ENCODE measurements at places on chromosomes 7 and 10.

DNA sequence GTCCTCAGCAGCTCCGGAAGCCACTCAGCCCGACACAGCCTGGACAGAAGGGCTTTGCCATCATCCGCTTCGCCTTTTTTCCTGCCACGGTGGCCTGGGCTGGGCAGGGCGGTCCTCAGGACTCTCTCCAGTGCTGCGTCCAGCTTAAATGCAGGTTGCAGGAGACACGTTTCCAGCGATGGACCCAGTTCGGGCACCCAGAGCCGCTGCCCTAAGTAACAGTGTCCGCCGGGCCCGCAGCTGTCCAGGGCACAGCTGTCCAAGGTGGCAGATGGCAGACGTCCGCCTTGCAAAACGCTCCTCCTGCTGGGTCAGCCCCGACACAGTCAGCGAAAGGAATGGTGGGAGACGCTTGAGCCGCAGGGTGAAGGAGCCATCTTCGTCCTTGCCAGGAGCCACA is 37.0 kb upstream of the FOXL3 start:
- no peaks in the 10 kb centered on the region for H3K27me3 ChIP-seq
- no peak for DNase-seq
- no peaks in the 10 kb centered on the region for H3K4me1 ChIP-seq

- H3K4me1 ChIP-seq, result no peaks in the 10 kb centered on the region
- no peaks in the 10 kb centered on the region for H3K27me3 ChIP-seq
- no peak overlapping the region for H3K27ac ChIP-seq
These were observed 259.2 kb upstream of the BMPER start for GRCh38 chr7:33646166-33646565.

- DNase-seq, result no peak
- H3K27ac ChIP-seq, result no peak overlapping the region
- H3K36me3 ChIP-seq, result no peaks in the 10 kb centered on the region
- H3K27me3 ChIP-seq, result no peaks in the 10 kb centered on the region
- no peak overlapping the region for H3K4me3 ChIP-seq
These were observed 22.2 kb downstream of the ARHGAP21 start for GRCh38 chr10:24701447-24701846.

DNA sequence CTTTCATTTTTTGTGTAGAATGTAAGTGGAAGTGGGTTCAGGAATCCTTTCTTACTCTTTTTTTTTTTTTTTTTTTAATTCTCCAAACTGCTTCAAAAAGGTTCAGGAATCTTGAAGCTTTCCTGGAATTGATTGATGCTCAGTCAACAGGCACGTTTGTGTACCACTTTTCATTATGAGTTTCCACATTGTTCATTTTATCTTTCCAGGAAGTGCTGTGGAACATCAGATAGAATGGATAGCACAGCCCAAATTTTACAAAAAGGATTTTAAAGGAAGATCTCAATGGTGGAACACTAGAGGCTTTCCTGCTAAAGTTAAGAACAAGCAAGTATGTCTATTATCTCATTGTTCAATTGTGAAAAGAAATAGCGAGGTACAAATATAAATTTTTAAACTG is 1.9 kb upstream of the PPP1R35 start:
- no peak overlapping the region for H3K4me3 ChIP-seq
- no peaks in the 10 kb centered on the region for H3K4me1 ChIP-seq
- no peak overlapping the region for H3K27ac ChIP-seq
- H3K27me3 ChIP-seq, result no peaks in the 10 kb centered on the region

GRCh38 chr7:105016709-105017656 is 3.0 kb downstream of the KMT2E start:
- H3K27ac ChIP-seq, result no peak overlapping the region
- no peak for DNase-seq
- H3K4me3 ChIP-seq, result peak overlapping the region; percentile 99
- H3K4me1 ChIP-seq, result no peaks in the 10 kb centered on the region
- no peaks in the 10 kb centered on the region for H3K27me3 ChIP-seq

DNA sequence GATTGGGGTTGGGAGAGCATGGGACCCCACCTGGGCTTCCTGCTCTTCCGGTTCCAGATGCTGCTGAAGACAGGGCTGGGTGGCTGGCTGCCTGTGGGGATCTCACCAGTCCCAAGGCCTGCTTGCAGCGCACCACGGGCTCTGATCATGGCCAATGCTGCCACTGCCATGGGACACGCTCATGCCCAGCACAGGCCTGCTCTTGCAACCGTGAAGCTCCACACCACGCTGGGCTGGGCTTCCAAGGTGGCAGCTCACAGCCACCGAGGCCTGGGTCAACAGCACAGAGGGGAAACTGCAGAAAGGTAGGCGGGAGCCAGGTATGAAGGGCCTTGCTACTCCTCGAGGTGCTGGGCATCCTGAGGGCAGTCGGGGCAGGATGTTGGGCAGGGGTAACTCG is 72.1 kb upstream of the LRRC18 start:
- H3K4me3 ChIP-seq, result no peak overlapping the region
- H3K27ac ChIP-seq, result no peak overlapping the region
- H3K36me3 ChIP-seq, result no peaks in the 10 kb centered on the region
- DNase-seq, result no peak
- H3K27me3 ChIP-seq, result no peaks in the 10 kb centered on the region

GRCh38 chr7:139860090-139860775 is 31.2 kb downstream of the TBXAS1 start:
- H3K4me1 ChIP-seq, result no peaks in the 10 kb centered on the region
- no peak overlapping the region for H3K27ac ChIP-seq
- DNase-seq, result no peak
- no peak overlapping the region for H3K4me3 ChIP-seq
- peaks cover 2% of the 10 kb centered on the region for H3K36me3 ChIP-seq

- DNase-seq, result peak; percentile 55
- H3K36me3 ChIP-seq, result no peaks in the 10 kb centered on the region
- H3K27ac ChIP-seq, result no peak overlapping the region
- H3K4me1 ChIP-seq, result no peaks in the 10 kb centered on the region
- H3K4me3 ChIP-seq, result no peak overlapping the region
These were observed 123.0 kb upstream of the CTBP2 start for GRCh38 chr10:125283191-125283835.

GRCh38 chr10:61135276-61135721 is 191.3 kb upstream of the RHOBTB1 start:
- H3K4me3 ChIP-seq, result no peak overlapping the region
- DNase-seq, result no peak
- H3K36me3 ChIP-seq, result no peaks in the 10 kb centered on the region
- H3K4me1 ChIP-seq, result peaks cover 8% of the 10 kb centered on the region
- no peak overlapping the region for H3K27ac ChIP-seq

DNA sequence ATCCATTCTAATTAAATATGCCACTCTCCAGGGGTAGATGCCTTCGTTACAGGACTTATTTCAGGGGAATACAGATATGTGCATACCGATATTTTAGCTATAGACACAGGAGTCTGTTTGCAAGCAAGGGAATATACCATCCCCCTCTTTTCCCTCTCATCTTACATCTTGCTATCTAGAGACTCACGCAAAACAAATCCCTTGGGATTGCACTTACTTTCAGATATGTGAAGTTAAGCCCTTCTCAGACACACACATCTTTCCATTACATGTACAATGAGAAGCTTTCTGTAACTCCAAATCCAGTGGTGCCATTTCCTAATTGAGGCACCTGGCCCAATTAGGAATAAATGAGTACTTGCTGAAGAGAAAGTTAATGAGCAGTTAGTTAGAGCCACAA is 250.4 kb upstream of the FZD8 start:
- H3K4me1 ChIP-seq, result no peaks in the 10 kb centered on the region
- DNase-seq, result no peak
- no peak overlapping the region for H3K4me3 ChIP-seq
- peaks cover 4% of the 10 kb centered on the region for H3K36me3 ChIP-seq
- H3K27ac ChIP-seq, result no peak overlapping the region

DNA sequence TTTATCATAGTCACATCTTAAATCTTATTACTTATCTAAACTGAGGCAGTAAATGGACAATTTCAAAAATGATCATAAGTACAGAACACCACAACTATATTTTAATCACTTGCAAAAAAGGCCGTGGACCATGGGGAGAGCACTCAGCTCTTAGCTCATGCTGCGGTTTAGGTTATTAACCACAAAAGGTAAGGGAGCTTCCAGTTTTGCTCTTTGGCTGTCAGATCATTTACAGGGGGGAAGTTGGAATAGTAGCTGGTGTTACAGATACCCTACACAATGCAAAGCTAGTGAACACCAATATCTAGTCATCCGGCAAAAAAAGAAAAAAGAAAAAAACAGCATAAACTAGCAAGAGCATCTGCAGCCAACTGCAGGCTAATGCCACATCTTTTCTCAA is 147.0 kb downstream of the BBS9 start:
- H3K27ac ChIP-seq, result no peak overlapping the region
- H3K27me3 ChIP-seq, result no peaks in the 10 kb centered on the region
- no peaks in the 10 kb centered on the region for H3K4me1 ChIP-seq
- no peak for DNase-seq

DNA sequence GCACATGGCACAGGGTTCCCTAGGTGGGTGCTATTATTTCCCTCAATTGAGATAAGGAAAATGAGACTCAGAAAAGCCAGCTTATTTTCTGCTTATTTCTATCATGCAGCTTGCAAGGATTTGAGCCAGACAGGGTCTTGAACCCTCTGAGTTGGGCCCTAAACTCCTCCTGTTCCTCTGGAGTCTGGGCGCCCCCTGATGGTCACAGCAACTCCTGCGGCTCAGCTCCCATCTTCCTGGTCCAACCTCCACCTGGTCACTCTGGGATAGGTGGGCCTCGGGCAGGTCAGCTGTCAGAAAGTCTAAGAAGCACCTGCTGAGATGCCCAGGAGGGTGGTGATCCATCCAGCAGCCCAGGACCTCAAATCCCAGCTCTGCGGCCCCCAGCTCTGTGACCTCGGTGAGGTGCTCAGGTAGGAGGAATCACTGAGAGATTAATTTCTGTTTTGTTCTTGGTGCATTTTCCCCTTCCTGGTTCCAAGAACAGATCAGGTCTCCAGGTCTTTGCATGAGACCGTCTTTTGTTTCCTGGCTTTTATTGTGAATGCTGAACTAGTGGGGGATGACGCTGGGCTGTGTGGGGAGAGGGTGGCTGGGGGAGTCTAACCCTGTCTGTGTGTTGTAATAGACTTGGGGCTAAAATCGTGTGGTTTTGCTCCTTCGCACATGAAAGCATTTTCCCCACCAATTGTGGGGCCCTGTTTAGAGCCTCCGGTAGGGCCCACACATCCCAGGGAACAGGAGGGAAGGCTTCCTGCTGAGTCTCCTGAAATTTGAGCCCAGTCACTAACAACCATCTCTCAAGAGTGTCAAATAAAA is 32.8 kb downstream of the TMEM130 start:
- H3K4me1 ChIP-seq, result no peaks in the 10 kb centered on the region
- no peaks in the 10 kb centered on the region for H3K36me3 ChIP-seq
- DNase-seq, result peak; percentile 87
- H3K4me3 ChIP-seq, result no peak overlapping the region

- H3K27me3 ChIP-seq, result no peaks in the 10 kb centered on the region
- no peaks in the 10 kb centered on the region for H3K36me3 ChIP-seq
- no peak overlapping the region for H3K27ac ChIP-seq
- no peak for DNase-seq
- H3K4me1 ChIP-seq, result no peaks in the 10 kb centered on the region
These were observed 19.1 kb downstream of the ABLIM1 start for GRCh38 chr10:114638821-114639625.

GRCh38 chr7:12821746-12822145 is 134.3 kb downstream of the ARL4A start:
- H3K4me1 ChIP-seq, result no peaks in the 10 kb centered on the region
- DNase-seq, result no peak

DNA sequence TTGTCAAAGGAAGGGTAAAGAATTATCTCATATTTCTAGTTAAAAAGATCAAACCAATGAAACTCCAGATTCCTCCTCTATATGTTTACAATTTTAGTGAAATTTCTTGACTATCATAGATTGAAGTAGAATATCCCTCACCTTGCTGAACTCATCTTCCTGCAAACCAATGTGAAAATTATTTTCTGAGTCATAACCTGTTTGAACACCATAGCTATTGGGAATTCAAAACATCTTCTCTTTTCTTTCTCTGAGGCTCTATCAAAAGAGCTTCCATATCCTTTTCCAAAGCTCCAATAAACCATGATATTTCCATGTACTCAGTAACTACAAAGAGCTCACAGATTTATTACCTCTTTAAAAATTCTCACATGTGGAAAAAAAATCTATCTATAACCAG is 134.3 kb downstream of the DOCK4 start:
- H3K4me3 ChIP-seq, result no peak overlapping the region
- no peak overlapping the region for H3K27ac ChIP-seq
- no peak for DNase-seq
- no peaks in the 10 kb centered on the region for H3K36me3 ChIP-seq

- DNase-seq, result peak; percentile 5
- H3K4me1 ChIP-seq, result no peaks in the 10 kb centered on the region
- H3K27me3 ChIP-seq, result no peaks in the 10 kb centered on the region
- H3K4me3 ChIP-seq, result no peak overlapping the region
These were observed 124.8 kb downstream of the TCERG1L start for GRCh38 chr10:131186547-131187253.

DNA sequence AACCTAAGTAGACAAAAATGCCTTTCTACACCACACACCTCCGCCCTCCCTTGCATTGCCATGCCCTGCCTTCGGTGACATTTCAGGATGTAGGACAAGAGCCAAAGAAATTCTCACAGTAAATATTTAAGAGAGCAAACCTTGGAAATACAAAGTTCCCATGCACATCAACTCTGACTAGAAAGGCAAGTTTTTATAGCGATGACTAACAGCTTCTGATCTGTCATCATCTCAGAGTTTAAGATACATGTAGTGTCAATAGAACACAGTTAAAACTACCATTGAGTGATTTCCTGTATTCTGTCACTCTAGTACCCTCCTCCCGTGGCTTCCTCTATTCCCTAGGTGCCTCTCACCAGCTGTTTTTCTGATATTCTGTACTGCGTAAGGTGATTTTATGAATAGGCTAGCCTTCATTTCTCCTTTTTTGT is 20.7 kb downstream of the SLC16A9 start:
- H3K27ac ChIP-seq, result no peak overlapping the region
- no peak for DNase-seq
- H3K36me3 ChIP-seq, result no peaks in the 10 kb centered on the region
- no peaks in the 10 kb centered on the region for H3K4me1 ChIP-seq

DNA sequence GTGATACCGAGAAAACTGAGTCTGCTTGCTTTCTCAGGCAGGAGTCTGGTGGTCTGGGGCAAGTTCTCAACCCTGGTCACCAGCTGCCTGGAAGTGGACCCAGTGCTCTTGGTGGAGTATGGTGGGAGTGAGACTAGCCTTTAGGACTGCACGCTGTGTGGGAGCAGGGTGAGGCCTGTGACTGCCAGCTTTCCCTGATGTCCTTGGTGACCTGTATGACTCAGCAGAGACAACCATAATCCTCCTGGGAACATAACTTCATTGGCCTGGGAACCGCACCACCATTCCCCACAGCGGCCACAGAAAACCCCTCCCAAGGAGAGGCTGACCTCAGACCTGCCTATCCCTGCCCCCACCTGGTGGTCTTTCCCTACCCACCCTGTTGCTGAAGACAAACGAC is 139.5 kb upstream of the CHRM2 start:
- H3K4me3 ChIP-seq, result no peak overlapping the region
- no peak overlapping the region for H3K27ac ChIP-seq
- no peak for DNase-seq
- no peaks in the 10 kb centered on the region for H3K27me3 ChIP-seq
- no peaks in the 10 kb centered on the region for H3K4me1 ChIP-seq
